Activated naive CD4-positive, alpha-beta T cell treated with anti-CD3 and anti-CD28 coated beads, Interleukin-2, amount 50 U/mL, for 72 hours (primary cell): ENCODE measurements at places on chromosomes 13 and 19.

- DNase-seq: no peak
Measured at GRCh38 chr13:110801044-110801443, 87.5 kb downstream of the ING1 start.

DNA sequence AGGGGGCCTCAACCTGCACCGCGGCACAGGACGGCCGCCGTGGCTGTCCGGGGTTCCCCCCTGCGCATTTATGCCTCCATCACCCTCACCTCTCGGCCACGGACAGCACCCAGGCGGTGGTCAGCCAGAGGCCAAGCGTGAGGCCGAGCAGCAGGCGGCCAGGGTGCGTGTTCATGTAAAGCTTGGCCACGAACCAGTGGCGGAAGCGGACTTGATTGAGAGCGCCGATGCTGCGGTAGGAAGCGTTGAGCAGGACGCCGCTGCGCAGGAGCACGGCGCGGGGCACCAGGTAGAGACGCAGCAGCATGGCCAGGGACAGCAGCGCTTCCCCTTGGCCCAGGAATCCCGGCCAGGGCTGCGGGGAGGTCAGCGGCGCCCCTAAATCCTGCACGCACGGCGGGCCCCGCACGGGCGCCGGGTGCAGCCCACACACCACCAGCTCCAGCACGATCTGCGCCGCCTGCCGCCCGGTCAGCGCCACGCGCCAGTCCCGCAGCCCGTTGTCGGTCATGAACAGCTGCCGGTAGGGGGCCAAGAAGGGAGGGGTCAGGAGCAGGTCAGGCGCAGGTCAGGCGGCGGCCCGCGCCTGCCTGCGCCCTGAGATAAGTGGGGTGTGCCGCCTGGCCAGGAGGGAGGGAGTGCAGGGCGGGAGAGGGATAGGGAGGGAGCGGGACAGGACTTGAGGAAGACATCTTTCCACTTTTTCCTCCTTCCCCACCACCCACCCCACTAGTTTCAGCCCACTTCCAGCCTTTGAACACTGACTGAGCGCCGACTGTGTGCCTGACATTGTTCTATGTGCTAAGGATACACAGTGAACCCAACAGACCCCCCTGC is 6.5 kb downstream of the KCNN4 start:
- DNase-seq: no peak

- no peak for DNase-seq
Measured at GRCh38 chr19:18432275-18433014, 5.5 kb downstream of the ISYNA1 start.

DNA sequence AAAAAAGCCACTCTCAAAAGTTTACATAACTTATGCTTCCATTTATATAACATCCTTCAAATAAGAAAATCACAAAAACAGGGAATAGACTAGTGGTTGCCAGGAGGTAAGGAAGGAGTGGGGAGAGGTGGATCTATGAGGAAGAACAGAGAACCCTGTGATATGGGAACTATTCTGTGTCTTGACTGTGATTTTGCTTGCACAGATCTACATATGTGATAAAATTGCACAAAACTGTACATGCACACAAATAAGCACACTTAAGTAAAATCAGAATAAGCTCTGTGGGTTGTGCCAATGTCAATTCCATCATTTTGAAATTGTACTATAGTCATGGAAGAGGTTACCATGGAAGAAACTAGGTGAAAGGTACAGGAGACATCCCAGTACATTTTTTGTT is 121.6 kb upstream of the SGCG start:
- no peak for DNase-seq
